Right forelimb (tissue), 1 donor: ENCODE measurements at places on chromosomes 12 and 14.

- DNase-seq, result no peak
These were observed 173.9 kb downstream of the TSPAN9 start for GRCh38 chr12:3251067-3251466.

GRCh38 chr12:89370421-89370831 lies 18.1 kb upstream of the DUSP6 start:
- DNase-seq, result no peak

DNA sequence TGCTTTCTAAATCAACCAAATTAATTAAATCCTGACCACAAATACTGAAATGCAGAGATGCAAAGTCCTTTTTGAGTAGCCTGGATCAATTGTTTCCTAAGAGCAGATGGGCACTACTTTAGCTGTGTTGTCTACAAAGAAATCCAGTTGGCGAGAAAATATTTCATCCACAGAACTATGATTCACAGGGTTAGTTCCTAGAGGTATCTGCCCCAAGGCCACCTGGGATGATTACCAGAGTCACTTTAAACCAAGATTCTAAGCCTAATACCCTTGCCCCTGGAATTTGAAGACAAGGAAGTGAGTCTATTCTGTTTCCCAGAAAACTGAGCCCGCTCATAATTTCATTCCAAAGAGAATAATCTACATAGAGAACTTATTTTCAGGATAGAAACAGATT lies 198.4 kb downstream of the PPM1H start:
- no peak for DNase-seq

GRCh38 chr12:54840244-54840865 lies 14.0 kb upstream of the MUCL1 start:
- DNase-seq, result no peak

GRCh38 chr12:857611-858010 lies 91.9 kb downstream of the RAD52 start:
- no peak for DNase-seq

DNA sequence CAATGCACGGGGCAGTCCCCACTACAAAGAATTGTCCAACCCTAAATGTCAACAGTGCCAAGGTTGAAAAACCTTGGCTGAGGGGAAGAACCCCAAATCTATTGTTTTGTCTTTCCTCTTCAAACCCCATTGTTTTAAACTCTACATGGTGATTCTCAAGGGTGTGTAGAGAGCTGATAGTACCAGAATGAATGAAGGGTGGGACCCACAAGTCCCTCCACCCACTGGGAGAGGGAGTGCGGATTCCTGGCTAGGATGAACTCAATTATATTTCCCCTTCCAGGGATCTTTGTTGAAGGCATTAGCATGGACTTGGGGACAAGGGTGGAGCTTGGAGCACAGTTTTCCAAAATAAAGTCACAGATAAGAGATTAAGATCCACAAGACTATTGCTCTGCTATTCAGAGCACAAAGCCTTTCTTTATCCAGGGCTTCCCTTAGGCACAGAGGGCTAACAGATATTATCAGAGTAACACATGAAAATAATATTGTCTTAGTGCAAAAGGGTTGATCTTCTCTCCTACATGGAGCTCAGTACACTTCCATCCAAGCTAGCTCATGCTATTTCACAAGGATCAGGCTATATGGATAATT lies 755.1 kb upstream of the TBX3 start:
- no peak for DNase-seq
